Stimulated activated CD4-positive, alpha-beta T cell treated with anti-CD3 and anti-CD28 coated beads, Interleukin-1b, Interleukin-23, amount 100 ng/mL, for 1 hour (primary cell): ENCODE measurements at places on chromosomes 5 and 9.

DNA sequence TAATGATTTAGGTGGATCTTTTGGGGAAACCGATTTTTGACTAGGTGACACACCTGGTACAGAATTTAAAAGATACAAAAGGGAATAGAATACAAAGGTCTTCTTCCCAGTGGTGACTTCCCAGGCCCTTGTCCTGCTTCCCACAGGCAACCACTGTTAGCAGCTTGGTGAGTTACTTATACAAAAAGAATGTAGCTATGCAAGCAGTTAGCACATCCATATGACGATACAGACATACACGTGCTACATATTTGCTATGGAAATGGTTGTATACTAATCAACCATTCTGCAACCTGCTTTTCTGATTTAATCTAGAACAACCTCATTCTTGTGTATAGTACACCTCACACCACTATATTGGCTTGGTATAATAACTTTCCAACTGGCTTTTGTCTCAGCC lies 51.0 kb downstream of the OTULIN start:
- DNase-seq = no peak

- DNase-seq = no peak
These were observed 5.1 kb upstream of the ORM1 start for GRCh38 chr9:114317665-114318357.

DNA sequence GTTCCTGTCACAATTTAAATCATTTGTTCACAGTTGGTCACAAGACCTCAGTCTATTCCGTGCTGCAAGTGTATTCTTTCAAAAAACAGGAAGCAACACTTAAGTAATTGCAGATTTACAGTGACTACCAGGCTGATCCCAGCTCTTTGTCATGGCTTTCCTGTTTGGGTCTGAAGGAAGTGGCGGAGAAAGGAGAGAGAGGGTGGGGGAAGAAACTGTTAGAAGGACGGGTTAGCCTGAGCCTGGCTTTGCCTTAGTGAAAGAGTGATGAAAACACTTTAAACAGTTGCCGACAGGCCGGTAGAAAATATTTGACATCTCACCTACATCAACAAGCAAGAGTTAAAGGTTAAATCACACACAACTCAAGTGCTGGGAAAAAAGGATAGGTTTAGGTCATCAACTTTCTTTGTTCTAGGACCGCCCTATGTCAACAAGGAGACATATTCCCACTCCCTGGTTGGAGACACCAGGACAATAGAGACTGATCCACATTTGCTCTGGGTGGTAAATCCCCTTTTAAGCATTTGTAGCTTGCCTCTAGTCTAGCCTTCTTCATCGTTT lies 102.2 kb upstream of the DAB2 start:
- DNase-seq = no peak

- DNase-seq = no peak
These were observed 412 bp downstream of the FGF18 start for GRCh38 chr5:171419688-171420430.

DNA sequence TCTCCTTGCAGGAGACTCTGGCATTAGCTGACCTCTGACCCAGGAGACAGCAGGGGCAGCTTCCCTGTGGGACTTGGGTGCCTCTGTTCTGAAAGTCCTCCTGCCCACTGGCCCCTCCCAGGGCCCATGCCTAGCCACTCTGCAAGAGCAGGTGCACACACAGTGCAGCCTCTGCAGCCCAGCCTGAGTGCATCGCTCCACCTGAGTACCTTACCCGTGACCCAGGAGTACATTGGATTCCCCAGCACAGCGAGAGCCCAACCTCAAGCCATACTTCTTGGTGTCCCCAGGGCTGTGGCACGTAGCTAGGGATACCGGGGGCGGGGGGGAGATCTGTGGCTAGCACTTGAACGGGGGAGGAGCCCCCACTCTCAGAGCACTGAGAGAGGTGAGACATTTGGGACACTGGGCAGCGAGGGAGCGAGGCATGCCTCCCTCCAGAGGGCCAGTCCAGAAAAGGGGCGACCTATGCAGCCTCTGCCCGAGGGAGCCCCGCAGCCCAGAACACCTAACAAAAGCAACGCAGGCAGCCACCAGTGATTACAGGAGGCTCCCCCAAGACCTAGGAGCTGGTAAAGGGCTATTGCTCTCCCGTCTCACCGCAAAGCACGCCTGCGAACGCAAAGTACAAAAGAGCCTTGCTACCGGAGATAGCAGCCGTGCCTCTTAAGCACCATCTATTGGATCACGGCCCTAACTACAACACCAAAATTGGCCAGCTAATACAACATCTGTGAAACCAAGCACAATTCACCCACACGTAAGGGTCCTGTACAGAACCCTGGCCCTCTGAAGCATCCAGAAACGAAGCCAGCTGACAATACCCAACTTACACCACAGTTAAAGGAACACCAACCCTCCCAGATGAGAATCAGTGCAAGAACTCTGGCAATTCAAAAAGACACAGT lies 826 bp upstream of the PRDM9 start:
- DNase-seq = no peak

- no peak for DNase-seq
These were observed 311.0 kb downstream of the NSG2 start for GRCh38 chr5:174356536-174356935.

DNA sequence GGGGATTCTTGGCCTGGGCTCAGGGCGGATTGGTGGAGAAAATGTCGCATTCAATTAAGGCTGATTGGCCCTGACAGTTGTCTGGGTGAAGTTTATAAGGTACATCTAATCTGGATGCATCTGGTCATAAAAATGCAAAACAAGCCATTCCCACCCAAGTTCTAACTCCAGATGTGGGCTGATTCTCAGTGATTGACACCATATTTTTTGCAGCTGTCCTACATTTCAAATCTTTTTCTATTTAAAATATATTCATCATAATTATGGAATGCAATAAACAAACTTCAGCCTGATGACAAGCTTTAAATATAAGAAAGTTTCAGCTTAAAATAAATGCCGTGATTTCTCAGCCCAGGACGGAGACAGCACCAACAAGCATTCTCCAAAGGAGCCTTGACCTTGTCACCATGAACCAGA lies 146.4 kb upstream of the SMIM23 start:
- DNase-seq = no peak

- no peak for DNase-seq
These were observed 117.0 kb downstream of the PIK3R1 start for GRCh38 chr5:68332556-68332955.

- DNase-seq = no peak
These were observed 27.0 kb downstream of the TGFBI start for GRCh38 chr5:136055612-136056309.

GRCh38 chr9:16619402-16619801 lies 251.1 kb downstream of the BNC2 start:
- no peak for DNase-seq
